ENCODE measurements at places on chromosomes 3 and 15.

DNA sequence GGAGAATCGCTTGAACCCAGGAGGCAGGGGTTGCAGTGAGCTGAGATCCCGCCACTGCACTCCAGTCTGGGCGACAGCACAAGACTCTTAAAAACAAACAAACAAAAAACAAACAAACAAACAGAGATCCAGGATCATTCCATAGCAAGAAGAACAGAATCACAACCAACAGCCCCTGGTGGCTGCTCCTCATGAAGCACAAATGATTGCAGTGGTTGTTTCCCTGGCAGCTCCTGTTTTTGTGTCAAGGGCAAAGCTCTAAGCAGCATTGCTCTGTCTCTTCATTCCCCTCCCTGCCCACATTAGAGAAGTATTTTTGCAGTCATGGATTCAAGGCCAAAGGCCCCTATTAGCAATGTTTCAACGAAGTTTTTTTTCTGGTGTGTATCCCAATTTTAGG lies 25.8 kb upstream of the BLM start:
- no peak for DNase-seq

- no peak for DNase-seq
Observed at GRCh38 chr3:39185959-39186691, 6.3 kb downstream of the XIRP1 start.

DNA sequence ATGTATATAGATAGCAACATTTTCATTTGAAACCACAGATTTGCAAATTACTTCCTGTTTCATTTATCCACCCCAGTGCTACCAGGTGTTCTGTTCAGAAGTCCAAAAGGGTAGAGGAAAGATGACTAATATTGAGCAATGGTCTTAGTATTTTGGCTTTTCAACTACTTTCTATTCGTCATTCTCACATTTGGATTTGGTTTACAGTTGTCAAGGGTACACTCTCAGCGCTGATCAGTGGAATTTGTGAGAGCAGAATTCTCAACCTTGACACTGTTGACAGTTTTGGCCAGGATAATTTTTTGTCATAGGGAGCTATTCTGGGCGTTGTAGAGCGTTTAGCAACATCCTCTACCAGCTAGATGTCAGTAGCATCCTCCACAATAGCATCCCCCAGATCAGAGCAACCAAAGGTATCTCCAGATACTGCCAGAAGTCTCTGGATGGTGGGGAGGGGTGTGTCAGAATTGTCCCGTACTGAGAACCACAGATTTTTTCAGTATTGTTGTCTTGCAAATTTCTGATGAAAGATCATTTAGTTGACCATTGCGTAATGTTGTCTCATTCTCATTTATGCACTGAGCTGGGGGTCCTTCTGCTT lies 4.2 kb downstream of the HMCES start:
- DNase-seq, result peak; percentile 77

DNA sequence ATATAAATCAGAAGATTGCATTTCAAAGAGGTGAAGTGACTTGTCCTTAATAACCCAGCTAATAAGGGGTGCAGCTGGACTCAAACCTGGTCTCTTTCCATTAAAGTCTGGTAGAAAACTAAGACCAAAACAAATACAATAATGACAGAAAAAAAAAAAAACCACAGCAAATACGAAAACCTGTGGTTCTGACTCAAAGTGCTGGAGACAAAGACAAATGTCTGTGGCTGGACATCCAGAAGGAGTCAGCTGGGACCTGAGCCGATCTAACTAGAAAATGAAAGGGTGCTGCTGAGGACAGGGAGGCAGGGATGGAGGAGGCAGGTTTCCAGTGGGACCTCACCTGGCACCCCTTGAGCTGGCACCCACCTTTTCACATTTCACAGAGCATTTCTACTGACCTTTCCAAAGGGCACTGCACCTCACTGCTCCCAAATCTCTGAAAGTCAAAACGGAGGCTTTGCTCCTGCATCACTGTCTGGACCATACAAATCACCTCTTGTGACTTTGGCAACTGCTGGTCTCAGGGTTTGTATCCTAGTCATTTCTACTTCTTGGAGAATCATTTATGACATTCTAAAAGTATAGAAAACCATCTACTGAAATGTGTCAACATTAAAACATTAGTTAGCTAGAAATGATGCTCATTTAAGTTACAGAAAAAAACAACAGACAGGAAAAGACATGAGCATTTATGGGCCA lies 61.7 kb downstream of the CCNL1 start:
- no peak for DNase-seq

GRCh38 chr3:183387797-183388196 lies 40.6 kb downstream of the MCF2L2 start:
- no peak for DNase-seq

DNA sequence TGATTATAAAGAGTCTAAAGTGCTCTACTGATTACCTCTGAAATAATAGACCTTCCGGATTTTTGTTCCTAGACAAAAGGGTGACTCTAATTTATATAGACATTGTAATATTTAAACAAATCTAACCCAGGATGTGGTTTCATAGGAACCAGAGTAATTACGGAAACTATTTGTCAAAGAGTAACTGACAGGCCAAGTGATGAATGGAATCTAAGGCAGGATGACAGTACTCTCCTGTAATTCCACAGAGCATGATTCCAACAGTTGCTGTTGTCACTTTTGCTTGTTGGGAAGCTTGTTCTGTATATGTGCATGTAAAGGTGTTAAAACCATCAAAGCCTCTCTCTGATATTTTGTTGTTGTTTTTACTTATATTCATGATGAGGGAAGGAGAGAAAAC lies 1141.0 kb downstream of the IGSF11 start:
- peak; percentile 2 for DNase-seq

DNA sequence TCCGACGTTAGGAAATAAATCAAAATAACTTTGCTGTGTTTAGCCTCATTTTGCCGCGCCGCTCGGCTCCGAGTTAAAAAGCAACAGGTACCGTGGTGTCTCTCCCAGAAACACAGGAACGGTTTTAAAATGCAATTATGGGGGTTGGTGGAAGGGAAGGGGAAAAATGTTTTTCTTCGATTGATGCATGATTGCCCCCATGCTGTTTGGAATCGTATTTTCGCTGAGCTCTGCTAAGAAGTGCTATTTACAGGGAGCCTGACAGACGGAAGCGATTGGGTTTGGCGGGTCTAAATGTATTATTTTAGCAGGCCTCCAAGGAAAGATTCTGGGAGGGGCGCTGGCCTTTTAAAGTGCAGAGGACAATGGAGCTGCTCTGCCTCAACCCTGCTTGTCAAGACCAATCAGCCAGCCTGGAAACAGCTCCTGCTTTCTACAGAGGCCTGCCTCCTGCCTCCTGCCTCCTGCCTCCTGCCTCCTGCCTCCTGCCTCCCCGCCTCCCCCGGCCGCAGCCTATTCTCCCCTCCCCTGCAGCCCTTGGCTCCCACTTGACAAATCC lies 156.7 kb upstream of the TLE3 start:
- DNase-seq, result no peak

DNA sequence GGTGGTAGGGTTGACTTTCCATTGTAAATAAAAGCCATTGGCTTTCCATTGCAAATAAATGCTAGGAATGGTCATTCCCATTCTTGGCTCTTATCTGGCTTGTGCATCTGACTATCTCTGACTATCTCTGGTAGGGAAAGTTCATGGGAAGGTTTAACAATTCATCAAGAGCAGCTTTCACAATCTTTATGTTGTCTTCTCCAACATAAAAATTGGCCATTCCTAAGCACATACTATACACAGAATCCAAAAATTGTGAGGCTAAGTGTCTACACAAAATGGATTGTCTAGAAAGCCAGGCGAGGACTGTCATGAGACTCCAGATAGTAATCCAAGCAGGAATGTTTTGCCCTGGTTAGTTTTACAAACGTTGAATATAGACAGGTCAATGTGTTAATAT lies 54.4 kb upstream of the WNT5A start:
- DNase-seq, result no peak

DNA sequence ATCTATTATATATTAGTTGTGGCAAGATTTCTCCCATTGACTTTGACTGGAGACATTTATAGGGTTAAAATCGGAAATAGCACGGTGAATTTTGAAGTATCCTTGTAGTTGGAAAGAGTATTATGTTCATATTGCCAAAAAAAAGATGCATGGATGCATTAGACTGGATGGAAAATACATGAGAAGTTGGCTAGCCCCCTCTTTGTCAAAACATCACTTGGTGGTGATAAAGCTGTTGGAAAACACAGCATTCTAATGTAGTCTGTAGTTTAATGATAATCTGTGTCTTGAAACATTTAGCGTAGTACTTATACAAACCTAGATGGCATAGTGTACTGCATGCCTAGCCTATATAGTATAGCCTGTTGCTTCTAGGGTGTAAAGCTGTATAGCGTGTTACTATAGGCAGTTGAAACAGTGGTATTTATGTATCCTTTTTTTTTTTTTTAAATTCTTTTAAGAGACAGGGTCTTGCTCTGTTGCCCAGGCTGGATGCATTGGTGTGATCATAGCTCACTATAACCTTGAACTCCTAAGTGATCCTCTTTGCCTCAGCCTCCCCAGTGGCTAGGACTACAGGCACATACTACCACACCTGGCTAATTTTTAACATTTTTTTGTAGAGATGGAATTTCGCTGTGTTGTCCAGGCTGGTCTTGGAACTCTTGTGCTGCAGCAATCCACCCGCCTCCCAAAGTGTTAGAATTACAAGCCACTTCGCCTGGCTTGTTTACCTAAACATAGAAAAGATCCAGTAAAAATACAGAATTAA lies 21.8 kb downstream of the CTNNB1 start:
- no peak for DNase-seq

GRCh38 chr15:65209701-65210643 lies 1.3 kb downstream of the CILP start:
- no peak for DNase-seq

- DNase-seq, result no peak
Observed at GRCh38 chr15:56295433-56295832, 51.8 kb upstream of the RFX7 start.

- peak; percentile 51 for DNase-seq
Observed at GRCh38 chr15:40470423-40471104, at the start of gene CHST14. CHST14 (plus strand) TSS chr15:40470984; CDS start chr15:40471214, 230 bp downstream.

GRCh38 chr3:160451602-160452001 lies 2.0 kb upstream of the TRIM59 start:
- peak; percentile 32 for DNase-seq

- DNase-seq, result no peak
Observed at GRCh38 chr3:116260491-116260890, 184.8 kb downstream of the LSAMP start.

- peak; percentile 45 for DNase-seq
Observed at GRCh38 chr3:70308760-70309159, 3.7 kb downstream of the MDFIC2 start.
